ENCODE measurements at places on chromosomes 3 and 15.

- DNase-seq, result peak; percentile 12
Measured at GRCh38 chr3:158451405-158452055, 119.5 kb upstream of the MLF1 start.

DNA sequence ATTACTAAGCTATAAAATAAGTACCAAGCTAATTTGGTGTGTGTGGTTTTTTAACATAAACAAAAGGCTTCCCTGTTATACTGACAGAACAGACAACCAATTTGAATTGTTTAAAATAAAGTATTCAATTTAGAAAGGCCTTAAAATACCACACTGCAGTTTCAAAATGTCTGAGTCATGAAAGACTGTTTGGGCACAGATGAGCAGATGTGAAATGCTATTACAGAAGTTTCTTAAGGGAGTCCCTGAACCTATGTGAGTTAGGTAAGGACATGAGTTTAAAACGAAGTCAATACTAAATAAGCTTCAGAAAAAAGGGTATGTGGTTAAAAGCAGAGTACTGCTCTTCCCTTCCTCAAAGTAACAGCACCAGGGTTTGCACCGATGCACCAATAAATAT lies 69.7 kb upstream of the SETMAR start:
- DNase-seq, result peak; percentile 3

DNA sequence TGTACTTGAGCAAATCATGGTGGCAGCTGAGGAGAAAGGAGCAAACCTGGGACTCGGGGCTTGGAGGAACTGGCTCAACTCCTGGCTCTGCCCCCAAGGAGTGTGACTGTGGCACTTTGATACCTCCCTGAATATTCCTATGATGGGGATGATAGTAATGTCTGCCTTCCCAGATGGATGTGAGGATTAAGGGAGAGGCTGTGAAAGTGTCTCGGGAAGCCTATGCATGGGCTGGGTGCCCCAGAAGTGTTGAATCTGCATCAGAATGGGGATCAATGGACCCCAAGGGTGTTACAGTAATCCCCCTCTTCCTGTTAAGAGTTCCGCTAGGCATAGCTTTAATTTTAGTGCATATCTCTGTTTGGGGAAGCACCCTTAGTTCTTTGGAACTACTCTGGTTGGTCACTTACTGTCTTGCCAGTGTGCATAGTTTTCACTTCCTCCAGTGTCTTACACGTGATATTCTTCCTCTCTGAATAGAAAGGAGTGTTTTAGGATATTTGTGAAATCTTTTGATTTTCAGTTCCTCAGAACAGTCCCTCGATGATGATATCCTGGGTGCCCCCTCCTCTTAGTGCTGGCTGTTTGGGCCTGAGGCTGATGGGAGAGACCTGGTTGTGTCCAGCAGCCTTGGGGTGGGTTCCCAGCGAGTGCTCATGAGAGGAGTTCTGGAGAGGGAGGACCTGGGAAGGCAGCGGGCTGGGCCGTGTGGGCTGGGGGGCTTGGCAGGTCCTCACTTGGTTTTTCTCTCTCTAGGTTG lies 97.5 kb downstream of the CHDH start:
- peak; percentile 91 for DNase-seq

DNA sequence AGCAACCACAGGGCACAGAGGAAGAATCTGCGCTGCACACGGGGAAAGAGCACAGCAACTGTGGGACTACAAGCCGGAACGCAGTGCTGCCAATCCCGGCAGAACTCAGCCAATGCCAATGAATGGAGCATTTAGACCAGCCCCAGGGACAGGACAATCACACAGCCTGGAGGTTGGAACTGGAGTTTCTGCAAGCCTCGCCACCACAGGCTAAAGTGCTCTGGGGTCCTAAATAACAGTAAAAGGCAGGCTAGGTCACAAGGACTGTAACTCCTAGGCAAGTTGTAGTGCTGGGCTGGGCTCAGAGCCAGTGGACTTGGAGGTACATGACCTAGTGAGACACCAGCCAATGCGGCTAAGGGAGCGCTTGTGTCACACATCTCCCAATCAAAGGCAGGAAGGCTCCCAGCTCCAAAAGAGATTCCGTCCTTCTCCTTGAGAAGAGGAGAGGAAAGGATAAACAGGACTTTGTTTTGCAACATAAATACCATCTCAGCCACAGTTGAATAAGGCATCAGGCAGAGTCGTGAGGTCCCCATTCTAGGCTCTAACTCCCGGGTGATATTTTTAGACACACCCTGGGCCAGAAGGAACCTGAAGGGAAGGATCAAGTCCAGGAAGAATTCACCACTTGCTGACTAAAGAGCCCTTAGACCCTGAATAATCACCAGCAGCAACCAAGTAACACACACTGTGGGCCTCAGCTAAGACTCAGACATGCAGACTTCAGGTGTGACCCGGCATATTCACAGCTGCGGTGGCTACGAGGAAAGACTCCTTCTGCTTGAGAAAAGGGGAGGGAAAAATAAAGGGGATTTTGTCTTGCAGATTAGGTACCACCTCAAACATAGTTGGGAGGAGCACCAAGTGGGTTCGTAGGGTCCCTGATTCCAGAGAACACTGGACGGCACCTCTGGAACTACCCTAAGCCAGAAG lies 85.5 kb upstream of the XXYLT1 start:
- no peak for DNase-seq

DNA sequence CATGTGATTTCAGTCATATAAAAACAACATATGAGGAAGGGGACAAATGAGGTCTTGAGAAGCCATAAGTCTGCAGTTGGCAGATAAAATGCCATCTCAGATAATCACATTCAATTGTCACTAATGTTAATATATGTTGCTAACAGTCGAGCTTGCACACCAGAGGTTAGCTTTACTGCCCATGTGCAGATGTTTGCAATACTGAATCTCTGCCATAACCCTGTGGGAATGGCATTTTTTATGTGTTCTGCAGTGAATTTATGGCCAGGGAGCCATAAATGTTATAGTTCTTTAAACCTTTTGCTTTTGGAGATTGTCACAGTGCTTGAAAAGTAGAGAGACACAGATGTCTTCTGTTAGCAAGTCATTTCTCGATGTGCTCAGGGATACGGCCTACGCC lies 141.5 kb downstream of the RORA start:
- no peak for DNase-seq

DNA sequence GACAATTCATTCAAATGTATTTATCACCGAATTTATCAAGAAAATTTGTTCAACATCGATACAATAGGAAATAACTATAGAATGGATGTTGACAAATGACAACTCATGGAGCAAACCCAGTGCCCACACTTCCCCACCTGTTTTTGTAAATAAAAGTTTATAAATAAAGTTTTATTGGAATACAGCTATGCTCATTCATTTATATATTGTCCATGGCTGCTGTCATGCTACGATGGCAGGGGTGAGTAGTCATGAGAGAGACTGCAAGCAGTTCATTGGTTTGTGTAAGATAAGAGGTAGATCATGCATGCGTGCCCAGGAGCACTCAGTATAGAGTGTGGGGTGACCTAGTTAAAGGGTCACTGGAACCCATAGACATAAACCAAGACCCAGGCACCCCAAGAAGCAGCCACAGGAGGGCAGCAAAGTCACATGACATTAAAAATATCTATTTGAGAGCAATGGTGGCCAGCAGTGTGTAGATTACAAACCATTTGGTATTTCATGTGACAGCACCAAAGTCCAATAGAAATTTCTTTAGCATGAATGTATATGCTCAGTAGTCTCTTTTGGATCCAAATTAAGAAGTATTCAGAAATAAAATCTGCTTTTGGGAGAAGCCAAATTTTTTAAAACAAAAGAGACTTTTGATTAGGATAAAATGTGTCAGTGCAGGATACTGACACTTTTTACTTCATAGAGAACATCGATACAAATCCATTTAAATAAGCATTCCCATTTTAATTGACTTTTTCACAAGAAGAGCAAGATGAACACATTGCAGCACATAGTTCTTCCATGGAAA lies 794.8 kb downstream of the MCTP2 start:
- DNase-seq, result peak; percentile 6

DNA sequence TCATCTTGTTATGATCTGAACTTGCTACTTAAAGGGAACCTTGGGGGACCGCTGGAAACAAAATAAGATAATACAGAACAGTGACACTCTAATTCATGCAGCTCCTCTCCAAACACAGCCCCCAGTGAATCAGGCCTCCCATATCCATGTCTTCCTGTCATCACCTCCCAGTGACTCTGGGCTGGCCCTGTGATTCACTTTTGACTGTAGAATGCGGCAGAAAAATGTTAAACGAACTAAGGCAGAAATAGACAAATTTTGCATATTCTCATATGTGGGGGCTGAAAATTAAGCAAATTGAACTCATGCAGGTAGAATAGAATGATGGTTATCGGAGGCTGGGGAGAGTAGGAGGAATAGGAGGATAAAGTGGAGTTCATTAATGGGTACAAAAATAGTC lies 20.2 kb upstream of the GADL1 start:
- DNase-seq, result no peak

DNA sequence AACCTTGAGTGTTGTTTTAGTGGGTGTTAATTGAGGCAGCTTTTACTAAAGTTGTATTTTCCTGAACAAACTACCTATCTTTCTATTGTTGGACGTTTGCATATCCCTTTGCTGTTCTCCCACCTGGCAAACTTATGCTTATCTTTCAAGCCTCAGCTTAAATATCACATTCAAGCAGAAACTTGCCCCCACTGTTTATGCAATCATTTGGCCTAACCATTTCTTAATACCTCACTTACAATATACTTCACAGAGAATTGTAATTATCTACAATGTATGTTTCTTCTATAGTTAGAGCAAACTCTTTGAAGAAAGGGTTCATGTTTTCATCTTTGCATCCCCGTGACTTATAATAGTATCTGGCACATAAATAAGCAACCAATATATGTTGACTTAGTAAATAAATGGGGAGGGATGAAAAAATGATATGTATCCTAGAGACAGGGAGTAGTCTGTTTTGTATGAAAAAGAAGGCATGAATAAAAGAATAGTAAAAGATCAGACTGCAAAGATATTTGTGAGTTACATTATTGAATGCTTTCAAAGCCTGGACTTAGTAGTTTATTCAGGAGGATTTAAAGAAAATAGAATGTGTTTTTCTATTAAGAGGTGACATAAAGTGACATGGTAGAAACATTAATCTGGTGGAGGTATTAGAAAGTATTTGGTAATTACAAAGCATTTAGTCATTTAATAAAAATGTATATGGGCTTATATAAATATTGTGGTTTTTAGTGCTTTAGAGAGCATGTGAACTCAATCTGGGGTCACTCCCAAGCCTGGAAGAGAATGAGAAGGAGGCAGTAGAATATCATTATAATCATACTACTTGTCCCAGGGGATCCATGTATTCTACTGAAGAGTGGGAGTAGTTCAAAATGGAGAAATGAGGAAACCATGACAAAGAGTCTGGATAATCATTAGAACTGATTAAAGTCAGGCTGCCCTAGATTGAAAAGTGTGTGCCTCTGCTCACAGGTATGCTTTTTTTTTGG lies 60.0 kb upstream of the DCBLD2 start:
- no peak for DNase-seq

- DNase-seq, result no peak
Measured at GRCh38 chr15:65362491-65362890, 15.3 kb downstream of the IGDCC3 start.

DNA sequence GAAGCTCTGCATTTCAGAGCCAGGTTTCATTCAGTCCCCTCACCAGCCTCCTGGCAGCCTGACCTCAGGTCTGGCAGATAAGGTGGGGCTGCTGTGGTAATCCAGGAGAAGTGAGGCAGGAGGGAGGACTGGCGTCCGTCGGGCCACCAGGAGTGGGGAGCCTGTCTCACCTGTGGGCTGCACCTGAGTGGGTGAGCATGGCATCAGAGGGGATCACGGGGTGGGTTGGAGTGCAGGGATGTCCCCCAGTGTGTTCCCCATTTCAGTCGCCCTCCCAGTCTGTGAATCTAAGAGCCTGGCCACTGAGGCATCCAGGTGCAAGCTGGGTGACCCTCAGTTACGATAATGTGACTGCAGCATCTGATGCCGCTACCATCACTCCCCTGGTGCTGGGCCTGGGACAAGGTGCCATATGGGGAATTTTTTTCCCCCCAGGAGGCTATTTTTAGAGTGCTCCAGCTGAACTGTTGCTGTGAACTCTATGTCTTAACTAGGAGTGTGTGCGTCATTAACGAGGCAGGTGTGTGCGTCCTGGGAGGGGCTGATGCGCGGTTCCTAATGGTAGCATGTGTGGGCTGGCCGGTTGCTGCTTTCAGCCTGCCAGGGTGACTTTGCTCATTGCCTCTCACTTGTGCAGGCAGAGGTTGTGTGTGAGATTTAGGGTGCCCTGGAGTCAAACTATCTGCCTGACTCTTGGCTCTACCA lies 165.2 kb downstream of the SLCO3A1 start:
- DNase-seq, result no peak

GRCh38 chr3:113847664-113848461 lies 9.3 kb downstream of the GRAMD1C start:
- no peak for DNase-seq

- DNase-seq, result peak; percentile 55
Measured at GRCh38 chr3:22101351-22101750, 350.3 kb upstream of the ZNF385D start.

- DNase-seq, result no peak
Measured at GRCh38 chr3:14543446-14543845, 3.3 kb upstream of the GRIP2 start.

DNA sequence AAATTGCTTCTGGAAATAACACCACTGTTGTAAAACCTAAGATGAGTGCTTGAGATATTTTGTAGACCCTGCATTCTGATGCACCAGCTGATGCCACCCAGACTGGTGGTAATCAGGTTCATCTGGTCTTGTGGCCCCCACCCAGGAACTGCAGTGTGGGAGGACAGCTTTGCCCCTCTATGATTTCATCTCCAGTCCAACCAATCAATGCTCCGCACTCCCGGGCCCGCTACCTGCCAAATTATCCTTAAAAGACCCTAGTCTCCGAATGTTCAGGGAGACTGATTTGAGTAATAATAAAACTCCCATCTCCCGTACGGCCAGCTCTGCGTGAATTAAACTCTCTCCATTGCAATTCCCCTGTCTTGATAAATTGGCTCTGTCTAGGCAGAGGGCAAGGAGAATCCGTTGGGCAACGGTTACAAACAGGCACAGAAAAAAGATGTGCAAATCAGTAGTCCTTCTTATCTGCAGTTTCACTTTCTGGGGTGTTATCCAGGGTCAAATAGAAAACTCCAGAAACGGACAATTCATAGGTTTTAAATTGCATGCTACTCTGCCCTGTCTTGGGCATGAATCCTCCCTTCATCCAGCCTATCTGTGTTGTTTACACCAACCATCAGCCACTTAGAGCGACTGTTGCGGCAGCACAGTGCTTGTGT lies 29.2 kb upstream of the TRPM1 start:
- no peak for DNase-seq

- peak; percentile 49 for DNase-seq
Measured at GRCh38 chr3:32249184-32249782, 10.8 kb downstream of the CMTM8 start.

GRCh38 chr3:47295976-47296375 lies 13.2 kb downstream of the KLHL18 start:
- DNase-seq, result no peak

DNA sequence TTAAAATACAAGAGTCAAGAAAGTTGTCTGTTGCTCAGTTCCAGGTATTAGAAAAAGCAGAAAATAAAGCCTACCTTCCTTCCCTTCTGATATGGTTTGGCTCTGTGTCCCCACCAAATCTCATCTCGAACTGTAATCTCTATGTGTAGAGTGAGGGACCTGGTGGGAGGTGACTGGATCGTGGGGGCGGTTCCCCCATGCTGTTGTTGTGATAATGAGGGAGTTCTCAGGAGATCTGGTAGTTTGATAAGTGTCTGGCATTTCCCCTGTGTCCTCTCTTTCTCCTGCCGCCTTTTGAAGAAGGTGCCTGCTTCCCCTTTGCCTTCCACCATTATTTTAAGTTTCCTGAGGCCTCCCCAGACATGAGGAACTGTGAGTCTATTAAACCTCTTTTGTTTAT lies 288.8 kb upstream of the LMCD1 start:
- DNase-seq, result no peak

Measured in suppressor macrophage treated with lipopolysaccharide for 1 hour (primary cell).